Melanocyte of skin (primary cell): ENCODE measurements at places on chromosomes 7 and 10. TPM values are rescaled to one million over a fixed set of nuclear protein-coding genes. Genes with fewer than 3 reads are reported as not detected.

Gene C10orf95
- under 0.01 TPM in 1 of 2 replicates, not detected in the other for total RNA-seq

Gene ACTR3C
- 3.0 and 7.6 TPM in 2 replicates for total RNA-seq

Gene LAMB4
- under 0.01 and 0.15 TPM in 2 replicates for total RNA-seq

Gene TAS2R41
- total RNA-seq, result not detected in 2 replicates

Gene FGFBP3
- 1.00 and 1.9 TPM in 2 replicates for total RNA-seq

Gene NYAP1
- 0.33 TPM in 1 of 2 replicates, not detected in the other for total RNA-seq

Gene GIMAP6
- total RNA-seq, result not detected in 2 replicates

Gene CHRM2
- under 0.01 TPM in 1 of 2 replicates, not detected in the other for total RNA-seq

Gene CTBP2
- 80.5 and 110 TPM in 2 replicates for total RNA-seq

Gene ZSCAN25
- 15.3 and 16.5 TPM in 2 replicates for total RNA-seq

Gene RAB19
- not detected in 2 replicates for total RNA-seq

Gene ANKRD30A
- total RNA-seq, result not detected in 2 replicates

Gene NET1
- total RNA-seq, result 9.6 and 11.3 TPM in 2 replicates

Gene OR2A5
- not detected in 2 replicates for total RNA-seq

Gene CCDC136
- 4.8 and 8.0 TPM in 2 replicates for total RNA-seq

Gene PAX4
- not detected in 2 replicates for total RNA-seq

Gene TSPAN33
- total RNA-seq, result 9.3 and 9.4 TPM in 2 replicates

Gene GATA3
- total RNA-seq, result not detected in 2 replicates

Gene SPDYE11
- not detected in 2 replicates for total RNA-seq

Gene CD36
- 8.5 and 18.0 TPM in 2 replicates for total RNA-seq

Gene PAPOLB
- total RNA-seq, result under 0.01 TPM in 1 of 2 replicates, not detected in the other

Gene CDC14C
- not detected in 2 replicates for total RNA-seq

Gene RBM33
- total RNA-seq, result 18.6 and 21.4 TPM in 2 replicates

Gene NUTM2B
- 0.36 and 1.0 TPM in 2 replicates for total RNA-seq

Gene C1GALT1
- total RNA-seq, result 15.1 and 24.0 TPM in 2 replicates

Gene PTER
- total RNA-seq, result 16.2 and 22.5 TPM in 2 replicates
